ENCODE measurements at places on chromosomes 16 and 17.

DNA sequence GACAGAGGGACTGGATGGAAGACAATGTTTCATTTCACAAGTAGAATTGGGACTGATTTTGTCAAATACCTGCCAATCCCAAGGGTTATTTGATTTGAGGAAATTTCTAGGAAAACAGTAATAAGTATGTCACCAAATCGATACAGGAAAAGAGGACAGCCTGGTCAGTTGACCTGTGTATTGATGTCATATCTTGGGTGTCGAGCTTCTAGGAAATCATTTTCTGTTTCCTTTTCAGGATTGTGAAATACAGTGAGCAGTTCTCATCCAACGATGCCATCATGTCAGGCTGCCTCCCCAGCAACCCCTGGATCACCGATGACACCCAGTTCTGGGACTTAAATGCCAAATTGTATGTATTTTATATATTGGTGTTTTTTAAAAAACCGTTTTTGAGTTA, 56.1 kb downstream of the RGS9 start:
- no peak for DNase-seq

GRCh38 chr17:13775450-13775849, 173.7 kb upstream of the HS3ST3A1 start:
- no peak for DNase-seq

GRCh38 chr17:1203111-1203966, 23.6 kb upstream of the ABR start:
- no peak for DNase-seq

GRCh38 chr17:14940108-14940937, 324.8 kb downstream of the PMP22 start:
- DNase-seq, result no peak

GRCh38 chr17:80478487-80479245, 2.3 kb upstream of the NPTX1 start:
- no peak for DNase-seq

DNA sequence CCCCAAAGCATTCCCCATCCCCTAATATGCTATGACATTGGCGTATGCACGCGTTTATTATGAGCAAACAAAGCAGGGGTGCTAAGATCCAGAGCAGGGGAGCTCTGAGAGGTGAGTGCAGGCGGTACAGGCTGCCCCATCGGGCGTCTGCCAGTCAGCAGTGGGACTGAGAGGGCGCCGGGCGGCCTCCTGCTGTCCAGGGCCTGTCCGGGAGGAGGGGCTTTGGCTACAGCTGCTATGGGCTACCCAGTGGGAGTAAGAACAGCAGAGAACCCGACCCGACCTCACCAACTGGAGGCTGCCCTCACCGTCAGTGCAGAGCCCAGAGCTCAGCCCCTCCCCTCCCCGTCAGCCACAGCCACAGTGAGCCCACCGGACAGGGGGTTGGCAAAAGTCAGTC, 18.5 kb upstream of the AATK start:
- no peak for DNase-seq

Measured in stimulated activated CD8-positive, alpha-beta memory T cell treated with anti-CD3 and anti-CD28 coated beads, Interleukin-4, amount 100 ng/mL, for 1 hour (primary cell).